ENCODE measurements at places on chromosomes 5 and 9. TPM values are rescaled to one million over a fixed set of nuclear protein-coding genes. Genes with fewer than 3 reads are reported as not detected.

DNA sequence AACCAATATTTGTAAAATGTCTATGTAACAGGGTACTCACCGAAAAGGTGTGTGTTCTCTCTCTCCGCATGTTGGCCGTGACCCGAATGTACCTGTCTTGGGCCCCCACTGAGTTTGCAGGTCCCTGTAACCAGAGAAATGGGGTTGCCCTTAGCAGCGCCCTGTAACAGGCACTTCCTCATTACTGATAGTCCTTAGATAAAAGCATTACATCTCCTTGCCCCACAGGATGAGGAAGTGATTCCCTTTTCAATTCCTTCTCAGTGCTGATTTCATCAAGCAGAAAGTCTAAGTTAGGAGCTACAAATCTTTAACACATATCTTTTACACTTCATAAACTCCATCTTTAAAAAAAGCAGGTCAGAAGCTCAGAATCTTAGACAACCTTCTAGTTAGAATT is 15.2 kb upstream of the HMHB1 start:
- DNase-seq: no peak

DNA sequence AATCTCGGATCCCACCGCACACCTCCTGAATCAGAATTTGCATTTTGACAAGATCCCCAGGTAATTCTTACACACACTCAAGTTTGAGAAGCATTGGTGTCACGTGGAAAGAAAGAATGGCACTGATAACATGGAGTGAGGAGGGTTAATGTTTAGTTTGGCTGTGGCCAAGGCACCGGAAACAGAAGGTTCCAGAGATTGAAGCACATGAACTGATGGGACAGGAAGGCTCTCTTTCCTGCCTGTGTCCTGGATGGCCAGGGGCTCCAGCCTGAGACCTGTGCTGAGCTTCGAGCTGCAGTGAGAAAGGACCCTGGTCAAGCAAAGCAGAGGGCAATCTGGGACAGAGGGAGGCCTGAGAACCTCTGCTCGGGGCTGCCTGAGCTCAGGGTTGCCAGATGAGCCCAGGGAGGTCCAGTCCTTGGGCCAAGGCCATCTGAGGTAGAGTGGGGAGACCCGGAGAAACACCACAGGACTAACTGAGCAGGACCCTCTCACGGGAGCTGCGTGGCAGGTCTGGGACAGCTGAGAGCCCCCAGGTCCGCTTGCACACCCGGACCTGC is 27.3 kb downstream of the AFAP1L1 start:
- DNase-seq: no peak

GRCh38 chr5:36417221-36417620 is 115.5 kb upstream of the RANBP3L start:
- no peak for DNase-seq

DNA sequence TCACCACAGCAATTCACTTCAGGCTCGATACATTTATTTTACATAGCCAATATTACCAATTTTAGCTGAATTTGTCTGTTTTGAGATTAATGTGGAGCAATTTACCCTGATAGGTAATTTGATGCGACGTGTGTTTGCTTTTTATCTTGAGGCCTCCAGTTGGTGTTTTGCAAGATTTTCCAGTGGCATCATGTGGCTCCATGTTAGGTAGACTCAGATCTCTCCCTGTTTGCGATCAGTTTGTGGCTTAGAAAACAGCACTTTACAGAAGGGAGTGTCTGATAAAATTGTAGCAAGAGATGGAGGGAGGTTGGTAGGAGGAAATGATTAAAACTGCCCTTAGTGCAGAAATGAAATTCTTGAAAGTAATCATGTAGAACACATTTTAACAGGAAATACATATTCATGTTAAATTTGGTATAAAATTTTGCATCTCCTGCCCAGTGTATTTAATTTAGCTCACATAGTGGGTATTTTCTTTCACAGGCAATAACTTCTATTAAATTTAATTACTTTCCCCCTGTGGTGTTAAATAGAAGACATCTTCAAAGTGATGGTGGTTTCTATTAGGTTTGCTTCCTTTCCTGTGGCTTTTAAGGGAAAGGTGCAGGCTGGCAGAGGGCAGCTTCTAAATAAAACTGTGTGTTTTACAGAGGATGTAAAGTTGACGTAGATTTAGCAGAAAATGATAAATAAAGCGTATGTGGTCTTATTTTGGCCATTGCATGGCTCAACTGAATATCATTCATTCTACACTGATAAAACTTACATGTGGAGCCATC is 135.8 kb downstream of the KDM4C start:
- DNase-seq: no peak

- no peak for DNase-seq
Measured at GRCh38 chr9:135773530-135774238, 71.7 kb downstream of the KCNT1 start.

DNA sequence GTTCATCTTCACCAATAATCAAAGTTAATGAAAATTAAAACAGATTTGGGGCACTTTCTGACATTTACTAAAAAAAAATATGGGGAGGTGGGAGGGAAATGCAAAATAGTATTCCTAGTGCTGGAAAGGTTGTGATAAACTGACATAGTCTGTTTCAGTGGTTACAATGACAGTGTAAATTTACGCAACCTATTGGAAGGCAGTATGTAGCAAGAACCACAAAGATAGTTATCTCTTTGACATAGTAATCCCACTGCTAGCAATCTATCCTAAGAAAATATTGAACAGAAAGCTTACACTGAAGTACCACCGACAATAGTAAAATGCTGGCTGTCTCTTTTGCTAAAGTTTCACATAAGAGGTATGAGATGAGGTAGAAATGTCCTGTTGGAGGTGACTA is 15.1 kb upstream of the EPB41L4B start:
- no peak for DNase-seq

DNA sequence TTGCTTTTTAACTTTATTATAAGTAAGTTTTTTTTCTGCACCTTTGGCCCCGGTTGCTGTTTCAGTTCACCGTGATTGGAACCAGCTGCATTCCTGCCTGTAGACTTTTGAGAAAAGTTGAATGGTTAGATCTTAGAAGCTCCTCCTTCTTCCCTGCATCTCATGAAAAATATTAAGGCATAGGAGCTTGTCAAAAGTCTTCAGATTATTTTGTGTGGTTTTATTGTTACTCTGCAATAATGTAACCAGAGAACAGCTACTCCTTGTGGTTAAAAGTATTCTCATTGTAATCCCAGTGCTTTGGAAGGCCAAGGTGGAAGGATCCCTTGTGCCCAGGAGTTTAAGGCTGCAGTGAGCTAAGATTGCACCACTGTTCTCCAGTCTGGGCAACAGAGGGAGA is 3.3 kb upstream of the SLC2A8 start:
- DNase-seq: no peak

DNA sequence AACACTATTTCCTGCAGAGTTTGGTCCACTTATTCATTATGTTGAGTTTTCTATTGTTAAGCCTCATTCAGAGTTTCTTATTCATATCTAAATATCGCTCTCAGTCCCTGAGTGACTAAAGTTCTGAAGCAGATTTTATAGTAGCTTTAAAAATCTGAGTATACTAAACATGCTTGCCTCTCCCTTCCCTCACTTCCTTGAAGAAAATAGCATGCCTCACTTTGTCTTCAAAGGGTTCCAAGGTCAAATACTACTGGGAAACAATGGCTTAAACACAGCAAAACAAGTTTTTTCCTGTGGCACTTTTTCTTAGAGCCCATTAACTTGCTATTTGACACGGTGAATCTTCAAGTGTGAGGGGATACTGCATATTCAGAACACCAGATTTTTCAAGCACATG is 41.1 kb upstream of the DAB2 start:
- DNase-seq: no peak

DNA sequence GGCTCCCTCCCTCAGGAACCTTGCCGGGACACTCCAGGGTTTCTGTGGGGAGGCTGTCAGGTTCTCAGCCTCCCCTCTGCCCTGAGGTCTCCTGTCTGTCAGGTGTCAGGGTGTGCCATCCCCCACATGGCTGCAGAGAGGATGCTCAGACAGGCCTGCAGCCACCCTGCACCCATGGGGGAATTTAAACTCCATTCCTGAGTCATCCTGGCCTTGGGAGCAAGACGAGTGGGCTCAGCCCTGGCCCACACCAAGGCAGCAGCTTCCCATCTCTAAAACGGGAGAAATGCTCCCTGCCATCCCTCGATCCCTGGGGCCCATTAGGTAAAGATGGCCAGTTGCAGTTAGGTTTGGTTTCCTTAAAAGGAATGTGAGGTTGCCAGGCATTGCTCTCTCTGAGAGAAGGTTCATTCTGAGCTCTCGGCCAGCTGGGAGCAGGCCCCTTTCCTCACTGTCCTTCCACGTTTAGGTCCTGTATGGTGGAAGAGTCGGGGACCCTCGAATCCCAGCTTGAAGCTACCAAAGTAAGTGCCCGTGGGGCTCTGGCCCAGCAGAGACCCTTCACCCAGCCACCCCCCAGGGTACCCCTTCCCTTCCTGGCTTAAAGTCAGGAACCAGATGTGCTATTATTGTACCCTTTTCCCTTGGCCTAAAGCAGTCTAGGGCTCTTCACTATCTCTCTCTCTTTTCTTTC is 26.6 kb downstream of the DYNC2I2 start:
- DNase-seq: no peak

DNA sequence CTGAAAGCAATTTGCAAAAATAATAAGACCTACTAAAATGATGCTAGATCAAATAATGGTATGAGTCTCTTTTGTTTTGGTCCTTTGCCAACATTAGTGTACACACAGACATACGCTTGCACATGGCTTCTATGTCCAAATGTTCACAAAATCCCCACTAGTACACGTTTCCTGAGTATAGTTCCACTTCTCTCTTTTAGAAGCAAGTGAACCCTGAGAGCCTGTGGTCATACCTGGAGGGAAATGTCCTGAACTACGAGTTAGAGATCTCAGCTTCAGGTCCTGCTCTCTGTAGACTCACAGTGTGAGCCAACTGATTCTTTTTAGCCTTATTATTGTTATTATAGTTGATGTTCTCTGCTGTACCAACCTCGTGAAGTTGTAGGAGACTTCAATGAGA is 47.3 kb upstream of the ACTBL2 start:
- no peak for DNase-seq

- no peak for DNase-seq
Measured at GRCh38 chr9:746661-747434, 94.6 kb upstream of the DMRT1 start.

GRCh38 chr9:28984016-28984415 is 1410.7 kb upstream of the C9orf72 start:
- no peak for DNase-seq

Gene PNPLA7
- total RNA-seq: 9.0 TPM

Gene MRPS27
- total RNA-seq: 72.0 TPM

Gene SHISAL2B
- total RNA-seq: not detected

Gene HDAC3
- 27.4 TPM for total RNA-seq

Gene FGF18
- 30.4 TPM for total RNA-seq

Gene ENC1
- 3.8 TPM for total RNA-seq

Gene ZNF483
- 5.8 TPM for total RNA-seq

Gene IRX4
- total RNA-seq: 18.6 TPM

Gene TSSK1B
- total RNA-seq: not detected

Data from left ventricle myocardium inferior (tissue), 1 donor.